ENCODE measurements at places on chromosomes 2 and 18.

DNA sequence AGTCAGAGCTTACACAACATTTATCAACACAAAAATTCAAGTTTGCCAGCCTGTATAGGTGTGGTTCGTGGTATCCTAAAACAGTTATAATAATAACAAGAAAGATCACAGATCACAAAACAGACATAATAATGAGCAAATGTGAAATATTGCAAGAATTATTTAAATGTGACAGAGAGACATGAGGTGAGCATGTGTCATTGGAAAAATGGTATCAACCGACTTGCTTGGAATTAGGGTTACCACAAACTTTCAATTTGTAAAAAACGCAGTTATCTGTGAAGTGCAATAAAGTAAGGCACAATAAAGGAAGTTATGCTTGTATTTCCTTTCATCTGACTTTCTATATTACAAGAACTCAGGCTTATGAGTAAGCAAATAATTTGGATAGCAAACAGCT is 116.8 kb downstream of the IKZF2 start:
- ATAC-seq: peak; percentile 61

GRCh38 chr2:28637066-28638047 is 114.3 kb upstream of the PPP1CB start:
- ATAC-seq: no peak

DNA sequence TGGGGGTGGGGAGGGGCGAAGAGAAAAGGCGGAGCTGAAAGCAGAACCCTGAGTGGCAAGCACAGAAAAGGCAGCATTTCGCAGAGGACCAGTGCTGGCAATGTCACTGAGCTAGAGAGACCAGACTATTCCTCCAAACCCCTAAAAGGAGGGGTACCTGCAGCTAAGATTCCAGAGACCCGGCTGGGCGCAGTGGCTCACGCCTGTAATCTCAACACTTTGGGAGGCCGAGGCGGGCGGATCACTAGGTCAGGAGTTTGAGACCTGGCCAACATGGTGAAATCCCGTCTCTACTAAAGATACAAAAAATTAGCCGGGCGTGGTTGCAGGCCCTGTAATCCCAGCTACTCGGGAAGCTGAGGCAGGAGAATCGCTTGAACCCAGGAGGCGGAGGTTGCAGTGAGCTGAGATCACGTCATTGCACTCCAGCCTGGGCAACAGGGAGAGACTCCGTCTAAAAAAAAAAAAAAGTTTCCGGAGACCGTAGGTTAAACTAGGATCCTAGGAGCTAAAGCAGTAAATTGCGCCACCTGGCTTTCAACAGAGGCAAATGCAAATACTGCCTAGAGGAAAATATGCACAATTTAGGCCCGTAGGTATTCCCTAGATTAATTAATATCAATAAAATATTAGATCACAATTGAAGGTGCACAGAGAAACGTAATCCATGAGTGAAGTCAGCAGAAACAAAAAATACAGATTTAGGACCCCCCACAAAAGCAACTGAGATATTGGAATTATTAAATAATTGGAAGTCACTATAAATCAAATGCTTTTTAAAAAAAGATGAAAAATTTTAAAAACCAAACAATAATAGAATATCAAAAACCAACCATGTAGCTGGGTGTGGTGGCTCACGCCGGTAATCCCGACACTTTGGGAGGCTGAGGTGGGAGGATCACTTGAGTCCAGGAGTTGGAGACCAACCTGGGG is 4.9 kb downstream of the UCN start:
- peak; percentile 81 for ATAC-seq

GRCh38 chr2:226660526-226660925 is 139.1 kb downstream of the IRS1 start:
- ATAC-seq: no peak

GRCh38 chr2:218186355-218186766 is 19.6 kb upstream of the CXCR1 start:
- peak; percentile 90 for ATAC-seq

GRCh38 chr2:227095346-227095745 is 68.7 kb downstream of the COL4A4 start:
- ATAC-seq: no peak

DNA sequence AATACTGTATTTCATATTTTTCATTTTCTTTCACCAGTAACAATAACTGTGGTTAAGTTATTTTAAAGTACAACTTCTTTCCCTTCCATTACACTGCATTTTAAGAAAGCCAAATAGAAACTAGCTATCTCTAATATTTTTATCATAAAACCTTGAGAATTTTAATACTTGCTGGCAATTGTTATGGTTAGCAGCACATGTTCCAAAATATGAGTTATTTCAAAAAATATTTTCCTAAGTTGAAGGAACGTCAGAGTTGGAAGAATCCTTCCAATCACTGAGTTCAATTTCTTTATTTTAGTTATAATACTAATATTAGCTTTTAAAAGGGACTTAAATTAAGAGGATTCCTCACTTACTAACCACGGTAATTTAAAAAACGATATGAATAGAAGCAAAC is 68.4 kb downstream of the SCN9A start:
- ATAC-seq: no peak

- ATAC-seq: no peak
Measured at GRCh38 chr2:181264441-181264840, 192.7 kb upstream of the ITGA4 start.

DNA sequence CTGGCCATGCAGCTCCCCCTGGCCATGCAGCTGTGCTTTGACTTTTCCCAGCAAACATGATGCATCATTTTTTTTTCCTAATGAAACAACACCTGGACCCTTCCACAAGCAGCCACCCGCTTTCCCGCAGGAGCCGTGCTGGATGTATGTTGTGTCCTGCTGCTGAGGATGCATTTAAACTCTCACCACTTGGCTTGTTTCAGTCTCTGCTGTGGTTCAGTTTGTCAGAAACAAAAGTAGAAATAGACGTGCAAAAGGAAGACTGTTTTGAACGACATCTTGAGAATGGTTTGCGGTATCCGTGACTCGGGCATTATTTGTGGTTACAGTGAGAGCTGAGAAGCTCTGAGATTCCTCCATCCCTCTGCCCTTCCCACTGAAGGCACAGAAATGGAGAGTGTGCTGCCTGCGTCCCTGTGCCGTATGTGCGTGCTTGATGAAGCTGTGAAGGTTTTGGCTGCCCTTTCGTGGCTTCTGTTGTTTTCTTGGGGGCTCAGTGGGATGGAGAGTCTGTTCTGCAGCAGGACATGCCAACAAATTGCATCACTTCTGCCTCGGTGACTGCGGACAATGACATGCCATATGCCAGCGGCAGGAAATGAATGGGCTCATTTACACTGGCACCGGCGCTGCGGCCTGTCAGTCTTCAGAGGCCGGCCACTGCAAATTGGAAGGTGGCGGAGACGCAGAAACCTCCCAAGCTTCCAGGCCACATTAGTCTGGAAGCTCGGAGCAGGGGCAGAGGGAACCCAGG is 417.7 kb upstream of the SALL3 start:
- ATAC-seq: no peak

GRCh38 chr2:80259292-80259691 is 45.3 kb downstream of the LRRTM1 start:
- no peak for ATAC-seq

DNA sequence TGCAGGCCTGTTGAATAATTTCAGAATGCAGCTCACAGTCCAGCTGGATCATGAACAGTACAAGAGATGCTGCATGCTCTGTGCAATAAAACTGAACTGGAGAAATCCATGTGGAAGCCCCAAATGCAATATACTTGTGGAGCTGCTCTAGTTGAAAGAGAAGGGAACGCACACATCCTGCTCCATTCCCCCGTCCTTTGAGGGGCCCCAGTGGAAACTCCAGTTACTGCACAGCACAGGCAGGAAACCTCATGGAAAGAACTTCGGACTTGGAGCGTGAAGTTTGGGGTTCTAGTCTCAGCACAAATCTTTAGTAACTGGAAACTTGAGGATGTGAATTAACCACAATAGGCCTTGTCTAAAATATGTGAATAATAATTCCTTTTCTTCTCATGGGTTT is 73.2 kb downstream of the PLA2R1 start:
- no peak for ATAC-seq

DNA sequence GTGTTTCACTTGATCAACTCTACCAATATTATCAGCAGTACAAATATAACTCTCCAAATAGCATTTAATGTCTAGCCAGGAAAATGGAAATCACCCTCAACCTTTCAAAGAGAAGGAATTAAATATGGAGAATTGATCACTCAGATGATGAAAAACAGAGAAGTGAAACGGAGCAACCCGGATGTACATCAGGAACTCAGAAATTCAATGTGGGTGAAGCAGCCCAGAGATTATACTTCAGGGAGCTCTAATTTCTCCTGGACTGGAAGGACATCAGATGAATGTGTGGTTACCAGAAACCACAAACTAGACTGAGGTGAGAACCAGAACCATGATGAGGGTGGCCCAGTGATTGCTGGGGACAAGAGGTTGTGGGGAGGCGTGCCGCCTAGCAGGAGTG is 35.5 kb upstream of the COBLL1 start:
- no peak for ATAC-seq

DNA sequence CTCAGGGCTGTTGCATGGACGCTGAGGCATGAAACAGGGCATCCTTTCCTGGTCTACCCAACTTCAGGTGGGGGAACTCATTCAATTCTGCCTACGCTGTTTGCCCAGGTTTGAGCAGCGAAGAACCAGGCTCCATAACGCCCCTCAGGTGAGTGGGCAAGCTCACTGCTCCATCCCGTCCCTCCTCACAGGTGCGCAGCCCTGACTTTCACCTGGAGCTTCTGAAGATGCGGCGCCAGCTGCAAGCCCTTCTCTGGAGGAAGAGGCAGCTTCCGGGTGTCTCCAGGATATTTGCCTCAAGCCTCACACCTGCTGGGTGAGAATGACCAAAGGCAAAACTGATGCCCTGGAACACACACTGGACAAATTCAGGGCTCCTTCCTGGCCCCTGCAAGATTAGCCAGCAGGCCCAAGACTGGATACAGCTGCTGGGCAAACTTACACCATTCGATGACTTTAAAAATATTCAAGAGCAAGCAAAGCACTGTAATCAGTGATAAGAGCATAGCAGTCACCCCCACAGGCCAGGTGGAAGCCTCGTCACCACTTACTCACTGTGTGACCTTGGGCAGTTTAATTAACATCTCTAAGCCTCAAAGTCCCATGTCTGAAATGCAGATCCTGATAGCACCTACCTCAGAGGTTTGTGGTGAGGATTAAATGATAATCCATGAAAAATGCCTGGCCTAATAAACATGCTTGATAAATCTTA is 97.7 kb downstream of the GYPC start:
- ATAC-seq: no peak

DNA sequence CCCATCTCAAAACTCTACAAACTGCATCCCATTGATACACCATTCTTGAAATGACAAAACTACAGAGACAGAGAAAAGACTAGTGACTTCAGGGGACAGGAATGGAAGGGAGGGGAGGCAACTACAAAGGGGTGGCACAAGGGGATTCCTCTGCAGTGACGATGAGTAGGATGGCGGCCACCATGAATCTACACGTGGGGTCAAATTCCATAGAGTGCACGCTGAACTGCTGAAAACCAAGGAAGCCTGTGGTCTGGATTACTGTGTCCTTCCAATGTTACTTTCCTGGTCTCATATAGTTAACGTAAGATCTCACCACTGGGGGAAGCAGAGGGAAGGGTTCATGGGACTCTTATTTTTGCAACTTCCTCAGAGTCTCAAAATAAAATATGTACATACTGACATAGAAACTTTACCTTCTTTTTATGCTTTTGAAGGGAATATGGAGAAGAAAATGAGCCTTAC is 23.6 kb downstream of the COX7A2L start:
- ATAC-seq: no peak

- no peak for ATAC-seq
Measured at GRCh38 chr18:70385474-70385873, 96.6 kb downstream of the SOCS6 start.
